Naive B cell (primary cell): ENCODE measurements at places on chromosomes 1 and 21.

GRCh38 chr1:94036730-94037129 lies 84.2 kb downstream of the ABCA4 start:
- DNase-seq = no peak

- DNase-seq = no peak
These were observed 20.5 kb upstream of the TRABD2B start for GRCh38 chr1:48017716-48018115.

- no peak for DNase-seq
These were observed 99.7 kb downstream of the EPHB2 start for GRCh38 chr1:22810378-22810777.

DNA sequence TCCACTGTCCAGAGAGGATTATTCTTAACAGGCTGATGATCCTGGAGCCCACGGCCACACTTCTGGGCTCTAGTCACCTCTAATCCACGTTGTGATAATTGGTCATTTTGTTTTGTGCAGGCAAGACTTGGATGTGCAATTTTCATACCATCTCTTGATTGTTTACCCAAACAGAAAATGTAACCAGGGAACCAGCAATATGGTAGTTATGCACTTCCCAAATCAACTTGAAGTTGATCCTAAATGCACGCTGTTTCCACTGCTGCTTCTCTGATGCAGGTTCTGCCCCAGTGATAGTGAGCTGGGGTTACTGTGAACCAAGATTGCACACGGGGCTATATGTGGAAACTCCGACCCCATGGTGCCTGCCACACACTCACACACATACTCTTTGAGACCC lies 14.7 kb upstream of the KCNJ15 start:
- no peak for DNase-seq

DNA sequence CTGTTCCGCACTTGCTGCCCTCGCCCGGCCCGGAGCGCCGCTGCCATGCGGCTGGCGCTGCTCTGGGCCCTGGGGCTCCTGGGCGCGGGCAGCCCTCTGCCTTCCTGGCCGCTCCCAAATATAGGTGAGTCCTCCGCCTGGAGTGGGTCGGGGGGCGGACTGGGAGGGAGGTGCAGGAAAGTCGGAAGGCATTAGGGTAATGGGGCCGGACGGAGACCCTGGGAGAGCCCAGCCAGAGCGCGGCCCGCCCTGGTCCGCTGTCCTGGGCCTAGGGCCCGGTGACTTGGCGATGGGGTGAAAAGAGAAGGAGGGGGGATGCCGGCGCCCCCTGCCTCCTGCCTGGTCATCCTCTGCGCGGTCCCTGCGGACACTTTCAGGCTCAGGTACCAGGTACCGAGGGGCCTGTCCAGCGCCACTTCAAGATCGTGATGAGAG lies 243 bp downstream of the ADAM15 start:
- no peak for DNase-seq

DNA sequence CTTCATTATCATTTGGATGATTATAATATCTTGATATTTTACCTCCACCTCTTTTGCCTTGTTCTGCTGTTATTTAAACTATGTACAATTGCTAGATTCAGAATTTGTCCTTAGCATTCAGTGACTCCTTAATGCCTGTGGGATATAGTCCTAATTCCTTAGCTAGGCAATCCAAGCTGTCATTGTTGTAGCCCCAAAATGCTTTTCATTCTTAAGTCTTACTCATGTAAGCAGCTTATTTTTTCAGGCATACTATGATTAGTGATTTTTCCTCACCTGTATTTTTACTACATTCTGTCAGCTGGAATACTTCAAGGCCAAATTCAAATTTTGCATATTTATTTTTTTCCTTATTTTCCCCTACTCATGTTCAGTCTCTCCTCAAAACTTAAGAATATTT lies 13.4 kb downstream of the PKN2 start:
- DNase-seq = no peak

DNA sequence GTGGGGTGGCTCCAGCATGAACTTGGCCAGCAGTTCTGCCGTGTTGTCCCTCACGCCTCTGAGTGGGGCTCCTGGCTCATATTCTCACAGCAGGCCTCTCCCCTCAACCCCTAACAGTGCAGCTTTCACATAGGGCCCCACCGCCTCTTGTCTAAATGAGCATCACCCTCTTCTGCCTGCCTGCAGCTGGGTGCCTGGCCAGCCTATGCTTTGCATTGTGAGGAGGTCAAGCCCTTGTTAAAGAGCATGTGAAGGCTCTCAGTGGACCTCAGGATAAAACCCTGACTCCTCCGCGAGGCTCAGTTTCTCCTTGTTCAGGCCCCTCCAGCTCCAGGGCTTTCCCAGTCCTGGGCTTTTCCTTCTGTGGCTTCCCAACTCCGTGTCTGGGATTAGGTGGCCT lies 34.8 kb downstream of the CRYAA start:
- no peak for DNase-seq

DNA sequence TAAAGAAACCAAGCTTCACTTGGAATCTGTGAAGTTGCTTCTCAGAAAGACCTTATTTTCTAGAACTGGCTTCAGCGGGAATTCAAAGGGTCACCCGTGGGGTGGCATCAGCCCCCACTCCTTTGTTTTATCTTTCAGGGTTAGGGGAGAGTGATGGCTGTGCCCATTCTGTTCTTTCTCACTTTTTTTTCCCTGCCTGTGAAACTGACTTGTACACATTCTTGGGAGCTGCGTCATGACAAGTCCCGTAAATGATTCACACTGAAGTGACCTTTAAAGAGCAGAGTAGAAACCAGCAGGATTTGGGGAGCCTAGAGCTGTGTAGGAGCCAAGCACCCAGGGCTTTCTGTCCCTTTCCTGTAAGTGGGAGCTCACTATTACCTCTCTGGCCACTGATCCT lies 43.8 kb downstream of the SLC44A3 start:
- no peak for DNase-seq

DNA sequence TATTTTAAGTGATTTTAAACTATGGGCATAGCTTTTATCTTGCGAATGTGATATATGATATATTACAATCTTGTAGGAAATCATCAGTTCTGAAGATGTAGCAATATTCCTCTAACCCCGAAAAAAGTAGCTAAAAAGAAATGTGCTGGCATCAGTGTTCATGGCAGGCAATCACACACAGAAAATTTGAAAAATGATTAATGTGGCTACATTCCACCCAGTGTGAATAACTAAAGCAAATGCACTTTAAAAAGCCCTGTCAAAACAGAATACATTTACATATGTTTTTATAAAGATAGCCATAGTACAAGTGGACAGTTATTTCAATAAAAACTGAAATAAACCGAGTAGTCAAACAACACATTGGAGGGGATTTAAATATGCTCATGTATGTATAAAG lies 260.2 kb downstream of the HHAT start:
- DNase-seq = no peak

- DNase-seq = no peak
These were observed 421.8 kb downstream of the PTBP2 start for GRCh38 chr1:97143236-97143882.

- DNase-seq = no peak
These were observed at the start of gene TNFRSF4 for GRCh38 chr1:1213345-1214265. Gene TNFRSF4 (minus strand): TSS chr1:1214153. CDS start chr1:1214127, 26 bp downstream.

GRCh38 chr1:86551305-86551704 lies 4.4 kb downstream of the CLCA4 start:
- DNase-seq = no peak

GRCh38 chr1:9852410-9853248 lies 28.9 kb upstream of the CLSTN1 start:
- no peak for DNase-seq

DNA sequence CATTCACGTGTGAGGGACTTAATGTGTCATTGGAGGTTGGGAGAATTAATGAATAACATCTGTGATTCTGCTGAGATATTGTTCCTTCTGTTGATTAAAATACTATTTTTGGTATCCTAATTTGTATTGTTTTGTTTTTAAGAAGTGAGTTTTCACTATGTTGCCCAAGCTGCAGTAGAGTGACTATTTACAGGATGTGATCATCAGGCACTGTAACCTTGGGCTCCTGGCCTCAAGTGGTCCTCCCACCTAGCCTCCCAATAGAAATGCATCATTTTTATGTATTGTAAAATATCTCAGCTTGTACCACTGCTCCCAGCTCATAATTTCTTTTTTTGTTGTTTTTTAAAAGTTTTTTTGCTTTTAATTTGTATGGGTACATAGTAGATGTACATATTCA lies 14.3 kb downstream of the ALG6 start:
- DNase-seq = no peak

GRCh38 chr1:25675729-25676476 lies 59.3 kb downstream of the MAN1C1 start:
- no peak for DNase-seq

DNA sequence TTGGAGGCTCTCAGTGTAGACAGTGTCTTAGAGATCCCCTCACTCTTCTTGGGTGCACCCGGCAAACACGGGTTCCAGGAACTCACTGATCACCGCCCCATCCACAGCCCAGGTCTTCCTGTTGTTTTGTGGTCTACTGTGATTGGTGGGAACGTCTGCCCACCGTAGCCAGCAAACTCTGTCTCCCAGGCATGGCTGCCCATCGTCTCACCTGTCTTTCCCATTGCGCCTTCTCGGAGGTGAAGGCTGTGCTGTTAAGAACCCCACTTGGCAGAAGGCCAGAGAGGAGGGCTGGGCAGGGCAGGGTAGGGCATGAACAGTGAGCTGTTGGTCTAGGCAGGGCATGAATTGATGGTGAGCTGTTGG lies 14.1 kb upstream of the KCNA2 start:
- no peak for DNase-seq

DNA sequence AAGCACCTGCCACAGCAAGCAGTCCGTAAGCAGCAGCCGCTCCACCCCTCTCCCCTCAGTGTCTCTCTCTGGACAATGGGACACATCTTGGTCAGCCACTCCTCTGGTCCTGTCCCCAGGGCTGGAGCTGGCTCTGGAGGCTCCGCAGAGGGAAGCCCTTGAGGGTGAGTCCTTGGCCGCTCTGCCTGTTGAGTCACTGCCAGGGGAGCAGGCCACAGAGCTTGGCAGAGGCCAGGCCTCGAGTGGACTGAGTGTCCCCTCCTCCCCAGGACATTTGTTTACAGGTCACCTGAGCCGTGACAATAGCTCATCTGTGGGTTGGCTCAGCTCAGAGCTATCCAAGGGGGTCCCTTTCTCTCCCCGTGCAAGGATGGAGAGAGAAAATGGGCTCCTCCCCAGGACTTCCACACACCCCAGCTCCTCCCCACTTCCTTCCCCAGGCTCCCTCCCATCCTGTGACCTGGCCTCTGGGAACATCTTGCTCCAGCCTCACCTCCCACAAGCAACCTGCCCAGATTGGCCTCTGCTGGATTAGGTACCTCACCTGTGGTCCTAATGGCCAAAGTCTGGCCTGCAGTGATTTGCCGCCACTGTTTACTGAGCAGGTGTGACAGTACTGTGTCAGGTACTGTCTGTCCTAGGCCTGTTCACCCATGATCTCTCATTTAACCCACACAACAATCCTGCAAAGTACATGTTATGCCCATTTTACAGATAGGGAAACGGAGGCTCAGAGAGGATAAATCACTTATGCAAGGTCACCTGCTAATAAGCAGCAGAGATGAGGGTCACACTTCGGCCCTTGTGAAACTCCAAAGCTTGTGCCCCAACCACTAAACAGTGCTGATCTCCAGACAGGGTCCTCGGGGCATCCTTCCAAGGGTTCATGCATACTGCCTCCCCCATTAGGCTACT lies 4.8 kb downstream of the FAM131C start:
- DNase-seq = no peak

DNA sequence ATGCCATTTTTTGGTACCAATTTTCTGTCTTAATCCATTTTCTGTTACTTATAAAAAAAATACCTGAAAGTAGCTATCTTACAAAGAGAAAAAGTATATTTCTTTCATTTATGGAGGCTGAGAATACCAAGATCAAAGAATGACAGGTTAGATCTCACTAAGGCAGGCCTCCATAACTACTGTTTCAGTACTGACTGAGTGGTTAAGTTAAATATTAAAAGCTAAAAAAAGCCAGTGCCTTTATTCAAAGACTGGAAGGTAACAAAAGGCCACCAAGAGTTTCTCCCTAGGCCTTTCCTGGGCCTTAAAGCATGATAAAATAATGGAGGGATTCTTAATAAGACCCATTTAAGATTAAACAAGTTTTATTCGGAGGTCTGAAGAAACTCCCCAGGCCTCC lies 687.7 kb upstream of the ADGRL4 start:
- DNase-seq = no peak

- peak; percentile 28 for DNase-seq
These were observed 24.6 kb downstream of the DMAP1 start for GRCh38 chr1:44237721-44238457.

DNA sequence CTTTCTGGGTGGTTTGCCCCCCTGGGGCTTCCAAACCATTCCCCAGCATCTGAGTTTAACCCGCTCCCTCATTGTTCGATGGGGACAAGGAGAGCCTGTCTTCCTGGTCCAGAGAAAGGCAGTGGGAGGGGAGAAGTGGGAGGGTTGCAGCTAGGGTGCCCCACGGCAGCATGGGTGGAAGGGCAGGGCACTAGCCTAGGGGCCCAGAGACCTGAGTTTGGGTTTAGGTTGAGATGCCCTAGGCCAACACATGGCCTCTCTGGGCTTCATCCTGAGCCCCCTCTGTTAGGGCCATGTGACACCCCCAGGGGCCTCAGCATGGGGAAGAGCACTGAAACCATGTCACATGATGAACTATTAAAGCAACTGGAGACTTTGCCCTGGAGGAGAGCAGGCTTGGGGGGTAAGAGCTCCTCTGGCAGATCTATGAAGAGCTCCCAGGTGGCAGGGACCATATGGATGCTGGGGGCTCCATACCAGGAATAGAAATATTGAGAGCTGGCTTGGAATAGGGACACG lies 9.7 kb upstream of the RUNX3 start:
- no peak for DNase-seq

DNA sequence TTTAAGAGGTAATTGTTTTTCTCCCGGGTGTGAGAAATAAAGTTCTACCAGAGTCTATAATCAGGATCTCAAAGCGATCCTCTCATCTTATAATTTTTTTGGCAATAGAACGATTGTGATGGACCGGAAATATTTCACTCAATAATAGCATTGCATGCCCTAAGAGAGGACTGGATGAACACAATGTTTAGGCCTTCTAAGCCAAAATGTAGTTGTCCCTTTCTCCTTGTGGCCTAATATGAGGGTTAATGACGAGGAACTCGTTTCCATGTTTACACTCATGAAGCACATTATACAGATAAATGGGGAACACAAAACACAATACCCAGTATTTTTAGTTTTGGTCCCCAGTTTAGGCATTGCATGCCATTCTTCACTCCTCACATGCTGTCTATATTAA lies 5.9 kb downstream of the TBX15 start:
- DNase-seq = no peak

GRCh38 chr1:207405814-207406213 lies 48.3 kb upstream of the CR2 start:
- no peak for DNase-seq

- DNase-seq = no peak
These were observed 8.0 kb downstream of the CTRC start for GRCh38 chr1:15446212-15446611.
